Stimulated activated CD8-positive, alpha-beta memory T cell treated with anti-CD3 and anti-CD28 coated beads, Interleukin-4, amount 100 ng/mL, for 48 hours (primary cell): ENCODE measurements at places on chromosomes 5 and 9.

GRCh38 chr5:56478062-56478461 is 244.9 kb upstream of the ANKRD55 start:
- no peak for DNase-seq

DNA sequence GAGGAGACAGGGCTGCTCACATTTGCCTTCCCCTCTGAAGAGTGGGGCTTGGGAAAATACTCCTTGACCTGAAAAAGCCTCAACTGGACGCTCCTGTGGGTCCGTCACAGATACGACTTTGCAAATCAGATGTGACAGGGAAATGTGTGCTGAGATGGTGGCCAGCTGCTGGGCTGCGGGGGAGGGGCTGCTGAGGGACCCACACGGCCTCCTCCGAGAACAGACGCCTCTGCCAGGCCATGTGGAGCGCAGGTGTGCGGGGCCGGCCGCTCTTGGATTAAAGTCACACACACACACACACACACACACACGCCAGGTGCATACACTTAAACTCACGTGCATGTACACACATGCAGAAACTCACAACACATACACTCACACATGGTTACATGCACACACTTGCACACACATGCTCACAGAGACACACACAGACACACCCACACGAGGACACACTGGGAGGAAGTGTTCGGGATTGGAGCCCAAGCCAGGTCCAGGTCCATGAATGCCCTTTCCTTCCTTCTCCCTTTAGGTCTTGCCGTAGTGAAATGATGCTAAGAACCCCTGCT is 167.4 kb downstream of the GAPVD1 start:
- no peak for DNase-seq

- DNase-seq = no peak
Measured at GRCh38 chr5:36177715-36178523, 26.0 kb downstream of the SKP2 start.

DNA sequence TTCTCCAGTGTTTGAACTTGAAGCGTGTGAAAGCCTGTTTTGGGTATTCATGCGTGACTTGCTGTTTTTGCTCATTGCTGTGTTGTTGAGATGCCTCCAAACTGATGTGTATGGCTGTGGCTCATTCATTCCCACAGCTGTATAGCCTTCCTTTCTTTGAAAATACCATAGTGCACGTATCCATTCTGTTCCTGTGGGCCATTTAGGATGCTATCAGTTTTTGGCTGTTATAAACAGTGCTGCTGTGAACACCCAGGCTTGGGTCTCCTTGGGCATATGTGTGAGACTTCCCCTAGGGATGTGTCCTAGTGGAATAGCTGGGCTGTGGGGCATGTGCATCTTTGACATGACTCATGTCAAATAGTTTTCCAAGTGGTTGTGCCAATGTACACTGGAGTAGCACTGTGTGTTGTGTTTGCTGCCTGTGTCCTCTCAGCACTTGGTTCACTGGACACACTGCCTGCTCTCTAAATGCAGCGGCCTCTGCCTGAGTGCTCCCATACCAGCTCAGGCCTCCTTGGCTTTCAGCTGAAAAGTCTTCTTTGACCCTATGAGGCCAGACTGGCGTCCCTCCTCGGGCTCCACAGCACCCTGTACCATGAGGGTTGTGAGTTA is 102.6 kb upstream of the TBC1D2 start:
- no peak for DNase-seq

DNA sequence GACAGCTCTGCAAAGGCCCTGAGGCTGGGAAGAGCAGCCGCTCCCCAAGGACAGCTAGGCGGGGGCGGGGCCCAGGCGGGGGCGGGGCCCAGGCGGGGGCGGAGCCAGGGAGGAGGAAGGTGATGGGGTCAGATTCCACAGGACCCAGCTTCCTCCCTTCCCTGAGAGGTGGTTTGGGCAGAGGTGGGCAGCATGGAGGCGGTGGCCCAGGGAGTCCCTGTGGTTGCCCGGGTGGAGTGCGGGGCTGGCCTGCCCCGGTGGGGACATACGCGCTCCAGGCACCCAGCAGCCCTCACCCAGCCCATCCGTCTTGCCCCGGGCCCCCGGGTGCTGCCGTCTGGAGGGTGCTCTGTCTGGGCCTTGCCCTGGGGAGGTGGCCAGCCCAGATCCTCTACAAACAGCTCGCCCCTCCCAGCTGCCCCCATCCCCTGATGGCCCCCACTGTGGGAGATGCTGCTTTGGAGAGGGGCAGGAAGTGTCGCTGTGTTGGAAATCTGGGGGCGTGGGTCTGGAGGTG is 11.0 kb upstream of the RNU6ATAC start:
- DNase-seq = no peak

- DNase-seq = no peak
Measured at GRCh38 chr9:105930011-105930627, 235.8 kb downstream of the TMEM38B start.

GRCh38 chr5:20469792-20470191 is 481.8 kb upstream of the CDH18 start:
- DNase-seq = no peak

GRCh38 chr9:37800631-37801286 is at the start of gene DCAF10:
Gene DCAF10, plus strand, starts transcription at chr9:37800797. Its CDS starts 70 bp downstream, at chr9:37800867.
- peak; percentile 97 for DNase-seq

GRCh38 chr5:140678993-140679392 is 5.6 kb upstream of the DND1 start:
- DNase-seq = no peak

GRCh38 chr5:82624062-82624461 is 345.9 kb upstream of the RPS23 start:
- DNase-seq = no peak

- peak; percentile 32 for DNase-seq
Measured at GRCh38 chr9:504921-505740, 290.5 kb downstream of the DOCK8 start.

GRCh38 chr5:91867799-91868198 is 484.7 kb upstream of the ARRDC3 start:
- no peak for DNase-seq

DNA sequence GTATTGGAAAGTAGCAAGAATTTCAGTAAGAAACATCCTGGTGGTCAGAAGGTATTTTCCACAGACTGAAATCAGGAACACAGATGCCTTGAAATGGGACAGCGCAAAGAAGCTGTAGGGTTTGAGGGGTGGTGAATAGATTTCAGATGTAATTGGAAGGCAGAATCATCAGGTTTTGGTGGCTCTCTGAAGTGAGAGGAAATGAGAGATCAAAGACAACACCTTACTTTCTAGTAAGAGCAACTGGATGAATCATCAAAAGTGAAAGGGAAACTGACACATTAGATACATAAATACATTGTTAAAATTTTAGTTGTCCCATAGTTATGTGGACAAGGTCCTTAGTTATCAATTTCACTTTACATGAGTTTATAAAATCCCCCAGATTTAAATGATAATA is 188.2 kb upstream of the SLC27A6 start:
- DNase-seq = no peak

DNA sequence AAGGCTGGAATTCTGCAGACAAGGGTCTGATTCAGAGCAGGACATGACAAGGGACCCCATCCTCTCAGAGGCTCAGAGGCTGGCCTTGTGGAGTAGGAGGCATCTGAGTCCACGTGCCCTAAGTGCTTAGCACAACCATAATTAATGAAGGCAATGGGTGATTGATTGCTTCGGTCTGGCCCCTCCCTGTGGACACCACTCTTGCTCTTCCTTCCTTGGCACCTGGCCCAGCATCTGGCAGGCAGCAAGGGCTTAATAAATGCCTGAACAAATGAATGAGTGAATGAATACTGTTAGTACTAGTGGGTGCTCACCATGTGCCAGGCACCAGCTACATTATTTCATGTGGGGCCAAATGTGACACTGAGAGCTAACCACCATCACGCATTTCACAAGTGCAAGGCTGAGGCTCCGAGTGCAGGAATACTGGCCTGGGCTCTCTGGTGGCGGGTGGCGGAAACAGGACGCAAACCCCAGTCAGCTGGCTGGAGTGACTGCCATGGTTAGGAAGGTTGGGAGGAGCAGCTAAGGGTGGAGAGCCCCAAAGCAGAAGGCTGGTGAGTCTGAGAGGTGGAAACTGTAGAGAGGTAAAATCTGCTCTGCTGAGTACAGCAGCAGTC is 53.6 kb downstream of the ASS1 start:
- DNase-seq = no peak

- no peak for DNase-seq
Measured at GRCh38 chr5:109953761-109954160, 264.0 kb downstream of the MAN2A1 start.

GRCh38 chr9:88680505-88681160 is 145.7 kb downstream of the NXNL2 start:
- DNase-seq = no peak

GRCh38 chr9:133375116-133375723 is 640 bp downstream of the SURF4 start:
- peak; percentile 51 for DNase-seq

DNA sequence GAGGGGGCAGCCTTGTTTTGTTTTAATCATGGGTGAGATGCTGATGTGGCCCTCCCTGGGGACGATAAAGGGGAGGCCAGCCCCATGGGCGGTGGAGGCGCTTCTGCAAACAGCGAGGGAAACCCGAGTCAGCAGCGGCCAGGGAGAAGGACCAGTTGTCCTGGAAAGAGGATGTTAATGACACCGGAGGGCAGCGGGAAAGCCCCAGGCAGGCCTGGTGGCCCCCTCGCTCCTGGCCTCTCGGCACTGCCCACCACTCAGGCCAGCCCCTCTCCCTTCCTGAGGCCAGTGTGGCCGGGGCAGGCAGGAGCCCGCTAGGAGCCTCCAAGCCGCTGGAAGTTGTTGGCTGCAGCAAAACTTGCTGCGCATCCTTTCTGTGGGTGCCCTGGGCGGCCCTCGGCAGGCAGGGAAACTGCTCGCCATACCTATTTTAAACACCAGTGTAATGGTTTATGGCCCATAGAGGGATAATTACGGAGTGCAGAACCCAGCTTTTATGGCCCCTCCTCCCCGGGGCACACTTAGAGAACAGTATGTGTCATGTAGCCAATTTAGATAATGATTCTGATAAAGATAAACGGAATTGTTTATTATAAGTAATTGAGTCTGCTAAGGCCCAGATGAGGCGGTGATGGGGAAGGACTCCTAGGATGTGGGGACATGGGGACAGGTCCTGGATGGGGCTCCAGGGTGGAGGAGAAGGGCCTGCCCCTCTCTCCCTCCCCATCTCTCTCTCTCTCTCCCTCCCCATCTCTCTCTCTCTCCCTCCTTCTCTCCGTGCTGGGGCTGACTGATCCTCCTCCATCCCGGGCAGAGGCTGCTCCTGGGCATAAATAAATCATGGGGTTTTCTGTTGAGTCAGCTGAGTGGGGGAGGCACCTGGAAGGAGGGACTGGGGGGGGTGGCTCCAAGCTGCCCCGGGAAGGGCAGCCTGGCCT is 36.9 kb downstream of the LMX1B start:
- no peak for DNase-seq

DNA sequence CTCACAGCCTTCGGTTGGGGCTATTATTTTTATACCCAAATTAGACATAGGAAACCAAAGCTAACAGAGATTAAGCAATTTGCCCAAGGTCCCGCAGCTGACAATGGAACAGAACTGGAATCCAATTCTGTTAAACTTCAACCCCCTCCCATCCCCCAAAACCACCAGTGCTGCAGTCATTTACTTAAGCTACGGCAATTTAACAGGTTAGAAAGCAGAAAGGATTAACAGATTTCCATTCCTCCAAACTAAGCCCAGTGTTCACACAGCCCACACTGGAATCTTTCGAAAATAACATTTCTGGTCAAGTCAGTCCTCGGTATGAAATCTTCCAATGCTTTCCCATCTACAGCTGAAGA is 1023.1 kb upstream of the DMAC1 start:
- DNase-seq = no peak

- DNase-seq = peak; percentile 85
Measured at GRCh38 chr9:129889941-129890717, 54.9 kb downstream of the USP20 start.

- no peak for DNase-seq
Measured at GRCh38 chr9:112000743-112001142, 104.1 kb downstream of the UGCG start.

- DNase-seq = no peak
Measured at GRCh38 chr5:54547711-54548250, 30.2 kb downstream of the SNX18 start.

DNA sequence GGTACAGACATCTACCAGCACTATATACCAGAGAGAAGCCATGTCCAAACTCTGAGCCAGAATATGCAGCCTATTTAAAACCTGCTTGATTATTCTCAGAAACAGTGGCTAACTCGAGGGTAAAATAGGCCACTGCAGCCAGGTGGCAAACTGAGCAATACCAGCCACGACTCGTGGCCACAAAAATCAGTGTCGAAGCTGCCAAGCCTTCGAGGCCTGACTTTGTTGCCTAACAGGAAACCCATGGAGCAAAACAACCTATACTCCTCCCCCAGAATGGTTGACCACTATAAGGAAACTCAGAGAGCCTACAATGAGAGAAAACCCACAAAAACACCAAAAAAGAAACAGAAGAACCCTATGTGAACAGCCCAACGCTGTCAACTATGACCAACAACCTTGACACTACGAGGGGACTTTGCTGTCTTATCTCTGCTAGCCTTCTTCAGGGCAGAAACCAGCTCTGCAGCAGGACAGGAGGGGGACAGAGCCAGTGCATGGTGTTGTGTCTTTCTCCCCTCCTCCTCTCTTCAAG is 133.8 kb downstream of the TMEM174 start:
- no peak for DNase-seq

DNA sequence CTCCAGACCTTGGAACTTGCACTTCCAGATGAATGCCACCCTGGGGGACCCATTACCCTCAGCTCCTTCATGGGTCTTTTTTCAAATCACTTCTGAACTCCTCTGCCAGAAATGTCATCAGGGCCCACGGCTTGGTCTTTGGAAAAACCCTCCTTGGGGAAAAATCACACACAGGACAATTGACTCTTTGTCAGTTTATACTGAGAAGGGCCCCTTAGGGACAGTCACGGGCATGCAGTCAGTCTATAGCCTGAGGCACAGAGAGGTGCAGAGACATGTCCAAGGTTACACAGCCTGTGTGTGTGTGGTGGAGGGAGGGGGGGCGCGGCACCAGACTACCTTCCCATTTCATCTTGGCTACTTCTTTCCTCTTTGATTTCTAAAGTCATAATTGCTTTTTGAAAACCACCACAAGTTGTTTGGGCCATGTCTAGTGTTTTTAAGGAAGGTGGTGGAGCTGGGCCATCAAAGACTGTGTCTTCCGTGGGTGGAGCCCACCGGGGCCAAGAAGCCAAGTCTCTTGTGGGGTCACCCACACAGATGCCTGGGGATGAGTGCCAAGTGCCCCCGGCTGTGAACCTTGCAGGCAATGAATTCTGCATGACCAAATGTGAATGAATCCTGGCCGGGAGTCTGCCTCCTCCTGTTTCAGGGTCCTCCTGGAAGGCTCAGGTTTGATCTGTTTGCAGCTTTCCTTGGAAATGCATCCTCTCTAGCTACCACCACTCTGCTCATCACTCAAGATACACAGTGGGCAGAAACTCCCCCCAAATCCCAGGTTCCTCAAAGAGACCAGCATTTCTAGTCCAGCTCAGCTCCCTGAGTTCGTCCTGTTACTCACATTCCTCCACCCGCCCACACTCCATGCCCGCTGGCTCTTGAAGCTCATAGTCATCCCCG is 200.1 kb upstream of the TBC1D2 start:
- peak; percentile 31 for DNase-seq
